Bronchus fibroblast of lung (primary cell): ENCODE measurements at places on chromosomes 2 and 18. TPM values are rescaled to one million over a fixed set of nuclear protein-coding genes. Genes with fewer than 3 reads are reported as not detected.

The EFEMP1 gene
- total RNA-seq = 216 and 229 TPM in 2 replicates

The IGFBP5 gene
- 11.6 and 13.7 TPM in 2 replicates for total RNA-seq

The SUPT7L gene
- 17.2 and 19.7 TPM in 2 replicates for total RNA-seq

The SLC66A3 gene
- 40.9 and 42.4 TPM in 2 replicates for total RNA-seq
